Thoracic aorta (tissue), 2 donors: ENCODE measurements at places on chromosomes 7 and 10.

DNA sequence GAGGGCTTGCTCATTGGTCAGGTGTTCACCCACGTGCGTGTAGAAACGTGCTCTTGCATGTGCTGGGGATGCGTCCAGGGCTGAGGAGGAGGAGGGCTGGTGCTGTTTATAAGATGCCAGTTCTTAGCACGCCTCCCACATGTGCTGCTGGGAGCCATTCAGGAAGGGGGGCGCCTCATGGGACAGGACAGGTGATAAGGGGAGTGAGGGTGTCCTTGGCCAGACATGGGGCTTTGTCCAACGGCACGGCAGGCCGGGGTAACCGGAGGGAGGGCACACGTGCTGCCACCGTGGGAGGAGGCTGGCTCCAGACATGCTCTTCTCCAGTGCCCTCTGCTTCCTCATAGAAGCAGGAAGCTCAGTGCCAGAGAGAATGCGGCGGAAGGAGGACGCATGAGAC is 150.0 kb downstream of the ZMYND11 start:
- DNase-seq, result no peak

DNA sequence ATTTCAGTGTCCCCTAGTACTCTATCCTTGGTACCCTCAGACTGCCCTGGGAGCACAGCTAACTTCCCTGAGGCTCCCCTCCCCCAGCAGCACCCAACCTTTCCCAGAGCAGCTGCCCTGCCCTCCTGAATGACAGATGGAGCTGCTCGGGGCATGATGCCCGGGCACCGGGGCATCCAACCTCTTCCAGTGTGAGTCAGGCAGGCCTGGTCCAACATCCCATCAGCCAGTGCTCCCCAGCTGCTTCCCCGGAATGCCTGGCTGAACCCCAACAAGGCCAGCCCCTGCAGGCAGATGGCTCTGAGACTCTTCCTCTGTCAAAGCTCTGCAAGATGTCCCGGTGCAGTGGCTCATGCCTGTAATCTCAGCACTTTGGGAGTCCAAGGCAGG is 11.9 kb upstream of the TSPAN15 start:
- no peak for DNase-seq

- no peak for DNase-seq
These were observed 39.8 kb upstream of the EPC1 start for GRCh38 chr10:32386623-32387260.

DNA sequence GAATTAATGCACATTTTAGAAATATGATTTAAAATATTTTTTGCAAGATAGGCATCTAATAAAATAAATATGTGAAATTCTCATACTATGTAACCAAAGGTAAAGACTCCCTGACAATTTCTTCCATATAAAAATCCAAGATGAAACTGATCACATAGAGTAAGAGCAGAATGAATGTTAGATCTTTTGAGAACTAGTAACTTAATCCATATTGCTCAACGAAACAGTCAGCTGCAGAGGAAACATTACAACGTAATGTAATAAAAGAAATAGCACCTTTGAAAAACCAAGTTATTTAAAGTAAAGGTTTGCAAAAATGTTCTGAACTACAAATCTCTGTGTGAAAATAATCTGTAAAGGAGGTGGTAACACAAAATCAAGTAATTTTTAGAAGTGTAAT is 28.8 kb downstream of the HACD1 start:
- DNase-seq, result no peak

- no peak for DNase-seq
These were observed 99.6 kb upstream of the NAMPT start for GRCh38 chr7:106384373-106384772.

DNA sequence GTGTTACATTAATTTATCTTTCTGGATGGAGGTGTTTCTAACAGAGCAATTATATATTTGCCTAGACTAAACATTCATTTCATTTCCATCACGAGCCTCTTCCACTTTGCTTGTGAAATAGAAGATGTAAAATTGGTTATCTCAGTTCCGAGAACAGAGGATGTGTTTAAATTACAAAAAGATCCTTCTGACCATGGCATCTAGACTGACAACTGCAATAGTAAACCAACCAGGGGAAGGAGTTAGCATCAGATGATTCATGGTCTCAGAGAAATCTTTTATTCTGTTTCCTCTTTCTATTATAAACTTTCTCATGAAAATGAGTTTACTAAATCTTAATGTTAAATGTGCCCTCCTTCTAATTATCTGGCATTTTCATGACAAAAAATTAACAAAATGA is 149.8 kb upstream of the WDR11 start:
- DNase-seq, result no peak

DNA sequence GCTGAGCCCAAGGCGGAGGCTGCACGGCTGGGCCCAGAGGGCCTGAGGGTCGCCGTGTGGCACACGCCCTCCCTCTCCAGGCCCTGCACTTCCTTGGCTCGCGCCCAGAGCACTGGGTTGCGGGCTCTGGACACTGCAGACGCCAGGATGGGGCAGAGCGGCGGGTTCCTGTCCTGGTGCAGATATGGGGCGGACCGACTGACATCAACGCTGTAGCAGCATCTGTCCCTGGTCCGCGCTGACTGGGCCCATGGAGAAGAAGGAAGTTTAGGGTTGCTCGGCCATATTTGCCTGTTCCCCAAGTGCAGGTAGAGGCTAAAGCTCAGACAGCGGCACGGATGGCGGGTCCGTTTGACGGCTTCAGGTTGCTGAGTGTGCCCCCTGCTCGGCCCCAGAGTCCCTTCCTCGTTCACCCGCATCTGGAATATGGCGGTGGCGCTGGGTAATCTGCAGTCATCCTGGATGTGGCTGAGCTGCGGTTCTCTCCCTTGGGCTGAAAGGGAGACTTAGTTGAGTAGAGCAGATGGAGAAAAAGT is 116.1 kb downstream of the OR13A1 start:
- no peak for DNase-seq

DNA sequence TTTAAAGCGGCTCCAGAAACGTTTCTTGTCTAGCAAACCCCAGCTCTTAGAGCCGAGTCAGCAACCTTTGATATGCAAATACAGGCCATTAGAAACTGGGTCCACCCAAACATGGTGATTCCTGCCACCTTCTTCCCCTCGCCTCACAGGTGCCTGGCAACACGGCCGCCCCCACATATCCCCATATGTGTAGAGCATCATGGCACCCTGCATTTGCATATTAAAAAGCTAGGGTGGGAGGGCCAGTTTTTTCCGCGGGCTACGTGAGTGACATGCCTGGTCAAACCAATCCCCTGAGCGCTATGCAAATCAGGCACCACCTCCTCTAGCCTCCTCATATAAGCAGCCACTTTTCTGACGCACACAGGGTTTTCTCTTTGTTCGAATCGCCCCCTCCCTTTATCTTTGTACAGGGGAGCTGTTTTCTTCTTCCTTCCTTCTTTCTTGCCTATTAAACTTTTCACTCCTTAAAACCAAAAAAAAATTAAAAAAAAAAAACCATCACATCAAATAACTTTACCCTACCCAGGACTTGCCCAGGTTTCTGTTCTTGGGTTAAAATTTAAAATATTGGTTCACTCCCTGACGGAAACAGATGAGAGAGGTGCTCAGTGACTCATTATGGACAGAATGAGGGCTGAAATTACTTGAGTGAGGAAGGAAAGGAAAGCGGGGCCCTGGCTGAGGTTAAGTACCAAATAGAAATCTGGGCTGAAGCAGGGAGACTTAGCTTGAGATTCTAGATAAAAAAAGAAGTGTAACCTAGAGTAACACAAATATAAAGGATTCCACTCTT is 59.8 kb downstream of the COA1 start:
- no peak for DNase-seq

DNA sequence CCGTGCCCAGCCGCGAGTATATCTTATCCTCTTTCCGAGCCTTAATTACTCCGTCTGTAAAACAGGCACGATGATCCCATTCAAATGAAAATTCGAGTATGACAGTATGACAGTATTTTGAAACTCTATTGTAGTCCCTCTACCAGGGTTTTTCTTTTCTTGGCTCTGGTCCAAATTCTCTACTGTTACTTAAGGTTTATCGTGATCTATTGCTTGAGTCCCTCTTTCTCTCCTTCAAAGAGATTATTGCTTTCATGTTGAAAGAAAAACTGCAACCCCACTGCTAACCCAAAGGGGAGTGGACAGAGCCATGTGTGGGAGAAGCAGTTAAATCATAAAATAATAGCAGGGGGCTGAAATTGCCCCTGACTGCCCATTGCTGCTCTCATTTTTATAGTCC is 1156.6 kb upstream of the AUTS2 start:
- DNase-seq, result no peak

DNA sequence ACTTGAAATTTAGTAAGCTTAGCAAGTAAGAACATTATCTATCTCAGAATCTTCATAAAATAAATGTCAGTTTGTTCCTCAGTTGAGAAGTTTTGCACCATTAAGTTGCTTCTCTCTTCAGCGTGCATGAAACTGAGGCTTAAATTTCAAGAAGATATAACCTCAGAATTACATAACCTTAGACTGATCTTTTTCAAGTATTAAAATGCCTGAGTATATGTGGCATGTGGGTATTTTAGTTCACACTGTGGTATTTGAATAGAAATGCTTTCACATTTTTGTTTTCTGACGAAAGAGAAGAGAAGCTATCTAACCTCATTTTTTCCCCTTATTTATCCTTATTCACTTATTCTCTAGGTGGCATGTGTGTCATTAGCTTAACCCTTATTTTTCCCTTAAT is 104.1 kb downstream of the PHF14 start:
- no peak for DNase-seq

DNA sequence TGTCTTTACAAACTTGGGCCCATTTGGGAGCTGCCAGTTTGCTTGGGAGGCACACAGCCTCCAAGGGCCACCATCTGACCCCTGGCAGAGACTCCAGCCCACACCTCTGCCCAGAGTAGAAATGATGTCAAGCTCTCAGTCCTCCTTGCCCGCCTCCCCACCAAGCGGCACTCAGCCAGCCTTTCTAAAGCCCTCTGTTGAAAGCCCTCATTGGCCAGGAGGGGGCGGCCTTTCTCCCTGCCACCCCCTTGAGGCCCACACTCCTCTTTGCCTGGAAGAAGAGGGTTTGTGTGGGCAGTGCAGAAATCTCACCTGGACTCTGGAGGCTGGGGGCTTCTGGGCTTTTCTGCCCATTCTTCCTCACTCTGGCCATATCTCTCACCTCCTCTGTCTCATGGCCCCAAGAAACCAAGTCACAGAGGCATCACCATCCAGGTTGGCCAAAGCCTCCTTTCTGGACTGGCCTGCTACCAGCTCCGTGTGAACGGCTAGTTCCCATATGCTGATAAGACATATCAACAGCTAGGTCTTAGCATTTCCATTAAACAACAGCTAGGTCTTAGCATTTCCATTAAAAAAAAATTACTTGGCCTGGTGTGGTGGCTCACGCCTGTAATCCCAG is 36.1 kb downstream of the UBTD1 start:
- no peak for DNase-seq

GRCh38 chr7:3138206-3138605 is 94.5 kb upstream of the CARD11 start:
- DNase-seq, result no peak

- DNase-seq, result no peak
These were observed 1.0 kb downstream of the URGCP start for GRCh38 chr7:43905209-43905946.

DNA sequence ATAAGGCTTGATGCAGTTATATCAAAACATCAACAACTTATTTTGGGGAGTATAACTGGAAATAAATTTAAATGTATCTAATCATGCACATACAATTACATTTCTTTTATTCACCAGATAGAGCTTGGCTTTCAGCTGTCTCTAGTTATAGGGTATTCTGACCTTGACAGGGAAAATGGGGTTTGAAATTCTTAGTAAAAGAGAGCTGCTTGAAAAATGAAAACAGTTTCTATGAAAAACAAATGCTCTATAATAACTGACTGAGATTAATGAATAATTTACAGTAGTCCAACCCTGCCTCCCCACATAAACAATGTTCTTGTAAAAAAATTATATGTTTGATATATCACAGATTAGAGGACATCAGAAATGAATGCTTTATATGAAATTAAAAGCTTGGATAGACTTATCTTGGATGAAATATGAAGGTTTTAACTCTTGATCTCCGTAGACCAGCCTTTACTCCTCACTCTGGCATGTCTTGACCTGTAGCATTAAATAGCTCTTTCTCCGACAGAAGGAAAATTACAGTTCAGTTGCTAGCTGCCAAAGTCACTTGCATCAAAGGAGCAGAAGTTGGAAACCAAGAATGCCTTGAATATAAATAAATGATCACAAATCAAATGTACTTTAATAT is 32.1 kb downstream of the VWC2 start:
- DNase-seq, result no peak

DNA sequence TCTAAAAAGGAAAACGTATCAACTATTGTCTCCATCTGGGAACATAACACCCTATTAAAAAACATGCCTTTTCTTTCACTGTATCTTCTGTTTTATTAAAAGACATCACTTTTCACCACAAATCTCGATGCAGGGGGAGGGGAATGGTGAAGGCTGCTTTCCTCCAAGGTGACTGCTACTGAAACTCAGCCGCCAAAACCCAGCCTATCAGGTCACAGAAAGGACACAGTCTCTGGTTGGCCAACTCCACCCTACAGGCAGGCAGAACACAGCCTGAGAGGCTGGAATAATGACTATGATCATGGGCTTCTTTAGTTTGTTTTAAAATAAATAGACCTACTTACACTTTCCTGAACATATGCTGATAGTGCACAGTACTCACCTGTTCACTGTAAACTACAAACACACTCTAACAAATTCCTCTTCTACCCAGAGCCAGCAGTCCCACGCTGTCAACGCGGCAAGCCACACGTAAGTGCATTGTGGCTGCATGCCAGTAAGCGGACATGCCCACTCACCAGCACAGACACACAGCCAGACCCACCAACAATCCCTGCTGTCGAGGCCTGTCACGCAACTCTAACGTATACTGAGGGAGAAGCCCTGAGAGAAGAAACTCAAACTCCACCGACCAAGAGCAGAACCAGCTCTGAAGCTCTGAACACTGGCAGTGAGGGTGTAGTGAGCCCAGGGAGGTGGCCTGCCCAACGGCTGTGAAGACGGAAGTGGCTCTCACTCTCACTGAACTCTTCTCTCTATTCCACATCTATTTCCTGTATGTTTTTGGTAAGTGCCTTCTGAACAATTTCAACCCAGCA is 41.8 kb downstream of the NCAPG2 start:
- DNase-seq, result no peak

DNA sequence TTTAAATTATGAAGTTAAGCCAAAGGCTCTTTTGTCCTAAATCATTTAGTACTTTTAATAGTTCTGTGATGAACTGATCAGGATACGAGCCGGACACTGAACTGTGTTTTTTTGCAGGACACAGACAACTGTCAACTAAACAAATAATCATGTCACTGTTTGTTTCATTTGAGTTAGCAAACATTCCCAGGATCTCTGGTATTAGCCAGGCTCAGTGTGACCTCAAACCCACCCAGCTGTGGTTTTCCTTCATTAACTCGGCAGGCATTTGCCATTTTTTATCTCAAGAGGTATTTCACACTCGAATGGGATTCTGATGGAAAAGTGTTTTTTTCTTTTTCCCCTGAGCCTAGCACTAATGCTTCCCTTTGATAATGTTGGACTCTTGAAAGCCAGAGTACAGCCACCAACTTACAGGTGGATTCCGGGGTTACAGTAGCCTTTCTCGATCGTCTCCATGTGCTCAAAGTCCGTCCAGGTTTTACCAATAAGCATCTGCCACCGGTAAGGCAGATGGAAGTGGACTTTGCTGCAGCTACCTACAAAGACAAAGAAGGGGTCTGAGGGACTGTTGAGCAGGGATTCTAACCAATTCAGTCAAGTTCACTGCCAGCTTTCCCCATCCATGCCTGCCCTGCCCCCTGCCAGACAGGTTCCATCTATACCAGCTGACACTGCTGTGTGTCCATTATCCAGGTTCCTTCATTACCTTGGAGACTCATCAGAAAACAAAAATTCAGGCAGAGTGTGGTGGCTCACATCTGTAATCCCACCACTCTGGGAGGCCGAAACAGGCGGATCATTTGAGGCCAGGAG is 33.4 kb downstream of the ZC3HAV1 start:
- DNase-seq, result no peak

GRCh38 chr10:121478556-121478955 is 119.7 kb downstream of the FGFR2 start:
- no peak for DNase-seq
